CD8-positive, alpha-beta T cell (primary cell): ENCODE measurements at places on chromosomes 1 and 21. TPM values are rescaled to one million over a fixed set of nuclear protein-coding genes. Genes with fewer than 3 reads are reported as not detected.
A peak's percentile ranks its signal among the peaks of the same experiment; 100 is the strongest.

DNA sequence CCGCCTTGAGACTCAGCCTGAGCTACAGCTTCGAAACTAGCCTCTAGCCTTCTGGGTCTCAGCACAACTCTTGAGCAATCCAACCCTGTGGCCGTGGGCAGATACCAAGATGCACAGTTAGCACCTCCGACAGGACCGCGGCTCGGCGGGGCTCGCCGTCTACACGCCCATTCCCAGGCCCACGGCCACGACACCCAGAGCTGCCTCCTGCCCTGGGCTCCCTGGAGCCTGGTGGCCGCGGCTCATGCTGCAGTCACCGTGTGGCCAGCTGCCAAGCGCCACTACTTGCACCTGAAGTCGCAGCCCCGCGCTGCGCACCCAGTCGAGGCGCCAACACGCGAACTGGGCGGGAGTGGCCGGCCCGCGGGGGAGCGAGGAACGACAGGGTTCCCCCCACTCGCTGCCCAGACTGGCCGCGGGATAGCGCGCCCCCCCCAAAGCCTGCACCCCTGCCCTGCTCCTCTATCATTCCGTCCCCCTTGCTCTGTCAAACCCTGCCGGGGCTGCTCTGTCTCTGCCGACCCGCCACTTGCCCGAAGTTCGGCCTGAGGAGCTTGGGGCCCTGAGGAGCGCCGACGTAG is 729 bp upstream of the CDCA8 start:
- DNase-seq: no peak

- DNase-seq: no peak
Observed at GRCh38 chr1:228314315-228314657, 92.3 kb downstream of the TRIM11 start.

DNA sequence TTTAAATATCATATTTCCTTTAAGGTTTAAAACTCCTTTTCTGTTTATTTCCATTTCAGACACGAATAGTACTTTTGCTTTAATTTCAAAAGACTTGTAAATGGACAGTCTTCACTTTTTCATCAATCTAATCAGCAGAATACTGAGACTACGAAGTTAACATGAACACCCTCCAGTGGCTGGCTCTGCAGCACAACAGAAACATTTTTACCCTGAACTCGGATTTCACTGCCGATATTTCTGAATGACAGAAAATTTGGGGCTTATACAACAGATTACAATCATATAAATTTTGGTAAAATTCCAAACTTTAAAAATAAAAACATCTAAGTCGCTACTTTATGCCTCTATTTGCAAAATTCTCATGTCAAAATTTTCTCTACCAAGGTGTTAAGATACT is 86.2 kb downstream of the AKT3 start:
- no peak for DNase-seq

DNA sequence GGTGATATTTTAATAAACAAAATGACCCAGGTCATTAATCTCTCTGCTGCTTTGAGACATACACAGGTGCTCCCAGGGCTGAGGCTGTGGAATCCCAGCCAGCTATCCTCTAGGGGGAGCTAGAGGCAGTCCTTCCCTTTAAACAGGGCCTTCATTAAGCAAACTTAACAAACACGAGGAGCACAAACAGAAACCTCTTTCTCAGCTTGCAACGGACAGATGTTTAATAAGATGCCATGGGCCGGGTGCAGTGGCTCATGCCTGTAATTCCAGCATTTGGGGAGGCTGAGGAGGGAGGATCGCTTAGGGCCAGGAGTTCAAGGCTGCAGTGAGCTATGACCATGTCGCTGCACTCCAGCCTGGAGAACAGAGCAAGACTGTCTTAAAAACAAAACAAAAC is 106.7 kb downstream of the HIVEP3 start:
- DNase-seq: peak; percentile 64

DNA sequence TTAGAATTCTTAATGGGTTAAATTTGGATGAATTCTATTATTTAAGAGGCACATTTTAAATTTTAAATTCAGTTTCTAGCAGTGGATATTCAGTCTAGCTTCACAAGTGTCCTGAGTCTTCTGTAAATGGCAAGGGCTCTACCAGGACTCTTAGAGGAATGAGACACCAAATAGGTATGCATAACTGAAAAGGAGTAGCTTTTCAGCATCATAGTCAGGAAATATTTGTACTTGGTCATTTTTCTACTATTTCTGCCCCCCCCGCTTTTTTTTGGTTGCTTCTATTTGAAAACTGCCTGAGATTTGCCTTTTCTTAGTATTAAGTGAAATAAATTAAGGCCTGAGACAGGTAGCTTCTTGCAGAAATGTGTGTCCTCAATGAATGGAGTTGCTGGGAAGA is 80.2 kb downstream of the MAST2 start:
- DNase-seq: no peak

- DNase-seq: no peak
Observed at GRCh38 chr21:37061926-37062592, 10.8 kb downstream of the PIGP start.

- no peak for DNase-seq
Observed at GRCh38 chr1:38962113-38962512, 20.5 kb upstream of the RHBDL2 start.

- DNase-seq: no peak
Observed at GRCh38 chr21:44779417-44780136, 22.0 kb downstream of the UBE2G2 start.

GRCh38 chr1:66618390-66618789 is 84.4 kb downstream of the SGIP1 start:
- no peak for DNase-seq

Gene OPRD1
- not detected for total RNA-seq

Gene CLCN6
- total RNA-seq: 18.5 TPM

Gene SPATA1
- total RNA-seq: 0.52 TPM

Gene MAP10
- total RNA-seq: 0.98 TPM

Gene SPRR2F
- total RNA-seq: not detected

Gene LAMTOR2
- 6.7 TPM for total RNA-seq

Gene MTARC2
- total RNA-seq: not detected
